ENCODE measurements at places on chromosomes 7 and 10.
A peak's percentile ranks its signal among the peaks of the same experiment; 100 is the strongest.

- peak; percentile 79 for DNase-seq
Measured at GRCh38 chr7:116524609-116525297, at the start of gene CAV1. TSS of gene CAV1 (plus strand) at chr7:116525036. CDS start at chr7:116525063, 27 bp downstream.

DNA sequence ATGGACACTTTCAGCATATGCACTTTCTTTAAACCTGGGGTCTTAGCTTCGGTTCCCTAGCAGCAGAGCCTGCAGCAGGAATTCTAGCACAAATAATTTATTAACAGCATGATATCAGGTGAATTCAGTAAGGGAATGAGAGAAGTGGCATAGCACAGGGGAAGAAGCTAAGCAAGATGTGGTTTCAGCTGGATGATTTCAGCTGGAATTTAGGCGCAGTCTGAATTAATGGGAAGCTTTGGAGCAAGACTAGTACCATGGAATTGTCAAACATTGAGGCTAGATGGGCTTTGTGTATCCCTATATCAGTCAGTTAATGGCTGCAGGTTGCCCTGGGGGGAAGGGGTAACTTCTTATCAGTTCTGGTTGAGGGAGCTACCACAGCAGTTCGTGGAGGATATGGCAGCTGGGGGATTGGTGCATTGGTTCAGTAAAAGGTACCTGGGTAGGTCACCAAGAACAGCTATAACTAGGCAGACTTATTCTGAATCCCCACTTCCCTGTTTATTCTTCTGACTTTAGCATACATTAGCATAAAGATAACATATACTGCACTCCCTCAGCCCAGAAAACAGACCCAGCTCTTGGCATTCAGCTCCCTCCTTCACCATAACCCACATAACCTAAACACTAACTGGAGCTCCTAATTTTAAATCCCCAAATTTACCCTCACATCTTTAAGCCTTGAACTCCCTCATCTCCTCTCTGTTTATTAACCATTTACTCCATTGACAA is 46.8 kb upstream of the NAMPT start:
- no peak for DNase-seq

- no peak for DNase-seq
Measured at GRCh38 chr10:62046522-62047227, 145.2 kb downstream of the ARID5B start.

DNA sequence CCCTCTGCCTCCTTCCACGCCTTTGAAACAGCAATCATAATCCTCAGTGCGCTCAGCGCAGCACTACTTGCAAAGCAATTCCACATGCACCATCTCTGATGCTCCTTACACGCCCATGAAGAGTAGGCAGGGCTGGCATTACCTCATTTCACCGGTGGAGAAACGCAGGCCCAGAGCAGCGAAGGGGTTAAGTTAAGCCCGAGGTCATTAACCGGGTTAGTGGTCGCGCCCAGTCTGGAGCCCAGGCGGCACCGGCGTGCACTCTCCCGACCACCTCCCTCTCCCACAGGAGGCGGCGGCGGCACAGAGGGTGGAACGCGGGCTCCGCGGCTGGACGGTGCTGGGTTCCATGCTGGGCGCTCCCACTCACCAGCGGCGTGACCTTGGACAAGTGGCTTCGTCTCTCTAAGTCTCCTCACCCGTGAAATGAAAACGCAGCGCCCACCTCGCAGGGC is 515 bp downstream of the FASTK start:
- DNase-seq, result no peak

- DNase-seq, result no peak
Measured at GRCh38 chr10:98563811-98564210, 117.1 kb upstream of the HPS1 start.

GRCh38 chr7:1175967-1176851 is 16.2 kb upstream of the ZFAND2A start:
- peak; percentile 90 for DNase-seq

All from transverse colon (tissue), 4 donors.